ENCODE measurements at places on chromosomes 2 and 18.
A peak's percentile ranks its signal among the peaks of the same experiment; 100 is the strongest.

DNA sequence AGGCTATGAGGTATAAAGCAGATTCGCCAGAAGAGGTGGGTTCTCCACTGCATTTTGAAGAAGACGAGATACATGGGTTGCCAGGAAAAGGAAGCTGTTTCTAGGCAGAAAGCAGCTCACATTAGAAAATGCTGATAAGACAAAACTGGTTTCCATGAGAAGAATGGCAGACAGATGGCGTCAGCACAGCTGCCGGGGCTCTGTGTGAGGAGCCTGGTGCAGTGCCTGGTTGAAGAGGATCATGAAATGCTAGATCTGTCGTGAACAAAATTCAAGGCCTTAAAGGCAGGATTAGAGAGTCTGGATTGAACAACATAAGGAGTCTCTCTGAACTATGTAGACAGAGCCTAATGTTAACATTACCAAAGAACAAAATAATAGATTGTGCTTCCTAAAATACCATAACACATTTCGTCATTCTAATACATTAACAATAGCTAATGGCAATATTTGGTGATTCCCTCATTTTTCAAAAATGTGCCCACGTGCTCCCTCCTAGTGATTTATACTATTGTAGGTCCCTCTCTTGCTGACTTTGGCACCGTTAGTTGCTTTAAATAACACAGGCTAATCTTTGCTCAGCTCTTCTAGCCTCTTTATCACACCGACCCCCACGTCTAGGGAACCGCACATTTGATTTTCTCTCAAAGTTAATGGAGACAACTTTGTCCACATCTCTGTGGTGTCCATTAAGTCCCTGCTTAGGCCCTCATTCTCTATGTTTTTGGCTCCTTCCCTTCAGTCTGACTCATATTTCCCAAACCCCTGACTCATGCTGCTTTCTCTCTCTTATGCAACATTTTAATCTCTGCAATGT, 38.2 kb downstream of the EFEMP1 start:
- peak; percentile 16 for DNase-seq

DNA sequence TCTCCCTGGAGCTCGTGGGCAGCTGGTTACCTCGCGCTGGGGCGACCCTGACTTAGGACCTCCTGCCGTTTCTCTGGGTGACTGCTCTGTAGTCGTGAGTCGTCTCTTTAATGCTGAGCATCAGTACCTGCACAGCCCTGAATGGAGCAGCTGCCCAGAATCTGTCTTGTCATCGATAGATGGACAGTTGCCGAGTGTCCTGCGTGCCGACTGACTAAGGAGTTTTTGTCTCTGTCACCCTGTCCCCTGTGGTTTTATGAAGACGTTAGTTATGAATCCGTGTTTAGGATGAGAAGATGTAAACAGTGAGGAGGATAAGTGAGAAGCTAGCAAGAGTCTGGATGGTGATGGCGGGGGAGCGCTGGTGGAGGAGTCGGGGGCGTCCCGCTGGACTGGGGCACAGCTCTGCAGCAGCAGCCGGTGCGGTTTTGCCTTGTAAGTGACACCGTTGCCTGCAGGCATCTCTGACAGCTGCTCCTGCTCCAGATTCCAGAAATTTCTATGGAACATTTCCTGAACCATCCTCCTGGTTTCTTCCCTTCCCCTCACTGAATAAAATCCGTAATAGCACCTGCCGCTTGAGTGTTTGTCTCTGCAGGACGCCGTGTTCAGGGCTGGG, 13.3 kb downstream of the AGAP1 start:
- DNase-seq = peak; percentile 73

GRCh38 chr2:220144411-220144810, 517.0 kb downstream of the SLC4A3 start:
- DNase-seq = no peak

DNA sequence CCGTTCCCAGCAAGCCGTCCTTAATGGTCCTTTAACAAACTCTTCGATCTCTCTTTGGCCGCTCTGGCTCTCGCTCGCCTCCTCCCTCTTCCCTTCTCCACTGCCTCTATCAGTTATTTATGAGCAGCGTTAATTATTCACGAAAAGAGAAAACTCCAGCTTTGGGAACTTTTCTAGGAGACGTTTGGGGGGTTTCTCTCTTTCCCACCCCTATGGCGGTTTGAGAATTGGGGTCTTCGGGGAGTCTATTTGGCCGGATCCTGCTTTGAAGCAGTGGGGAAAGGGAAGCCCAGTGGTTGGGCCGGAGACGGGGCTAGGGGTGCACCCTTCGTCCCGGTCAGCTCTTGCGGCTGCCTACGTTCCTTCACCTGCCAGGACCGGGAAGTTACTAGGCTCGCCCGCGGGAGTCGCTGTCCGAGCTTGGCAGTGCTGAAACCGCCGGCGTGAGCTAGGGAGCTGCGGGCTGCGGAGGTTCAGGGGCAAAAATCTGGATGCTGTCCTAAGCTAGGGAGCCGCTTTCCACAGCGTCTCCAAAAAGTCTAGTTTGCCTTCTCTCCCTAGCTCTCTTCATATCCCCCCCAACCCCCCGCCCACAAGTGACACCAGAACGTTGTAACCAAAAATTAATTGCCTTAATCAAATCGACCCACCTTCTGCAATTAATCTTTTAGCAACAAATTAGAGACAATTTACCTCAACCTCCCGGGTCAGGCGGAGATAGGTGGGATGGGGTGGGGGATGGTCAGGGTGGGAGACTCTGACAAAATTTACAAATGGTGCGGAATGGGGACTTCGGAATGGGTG, 8.9 kb upstream of the SKOR2 start:
- DNase-seq = peak; percentile 68

DNA sequence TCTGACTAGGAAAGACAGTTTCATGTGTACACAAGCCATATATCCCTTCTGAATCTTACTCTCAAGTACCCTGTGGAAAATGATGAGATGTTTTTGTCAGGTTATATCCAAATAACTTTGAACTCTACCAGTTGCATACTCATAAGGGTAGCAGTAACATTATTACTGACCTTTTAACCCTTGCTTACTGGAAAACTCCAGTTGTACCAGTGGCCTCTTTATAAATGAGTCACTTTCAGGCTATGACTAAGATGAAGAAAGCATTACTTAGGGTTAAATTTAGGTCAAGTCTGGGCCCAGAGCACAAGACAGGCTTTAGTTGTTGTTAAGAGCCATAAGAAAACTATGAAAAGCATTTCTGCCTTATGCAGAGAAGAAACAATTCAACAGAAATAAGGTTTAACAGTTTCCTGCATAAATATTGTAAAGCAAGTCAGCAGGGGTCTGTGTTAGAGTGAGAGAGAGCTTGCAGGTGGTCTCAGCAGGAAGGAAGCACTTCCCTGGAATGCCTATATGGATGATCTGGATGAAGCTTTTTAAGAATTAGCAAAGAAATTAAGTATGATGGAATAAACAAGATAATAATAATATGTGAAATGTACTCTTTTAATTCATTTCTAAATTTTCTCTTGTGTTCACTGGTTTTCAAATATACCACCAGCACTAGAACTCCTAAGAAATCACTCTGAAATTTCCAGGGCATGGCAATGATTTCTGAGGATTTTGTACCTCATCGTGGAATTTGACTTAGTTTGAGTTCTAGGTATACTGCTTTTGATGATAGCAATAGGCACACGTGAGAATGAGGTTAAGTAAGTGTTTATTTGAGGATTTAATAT, 126.6 kb downstream of the UBE2E3 start:
- no peak for DNase-seq

- DNase-seq = no peak
Measured at GRCh38 chr2:224023188-224023587, 15.9 kb downstream of the SERPINE2 start.

DNA sequence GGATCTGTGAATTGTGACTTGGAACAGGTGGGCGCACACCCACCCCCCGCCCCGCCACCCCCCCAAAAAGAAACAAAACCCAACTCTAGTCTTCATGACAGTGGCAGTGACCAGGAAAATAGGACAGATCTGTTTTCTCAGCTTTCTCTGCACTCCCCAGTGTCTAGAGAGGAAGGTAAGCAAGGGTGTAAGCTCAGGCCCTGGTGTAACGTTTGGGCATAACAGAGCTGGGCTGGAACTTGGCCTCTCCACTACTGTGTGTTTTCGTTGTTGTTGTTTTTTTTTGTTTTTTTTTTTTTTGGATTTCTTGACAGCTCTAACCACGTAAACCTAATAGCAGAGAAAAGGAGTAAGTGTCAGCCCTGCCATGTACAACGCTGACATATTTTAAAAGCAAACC, 1160.8 kb downstream of the DPP10 start:
- no peak for DNase-seq

DNA sequence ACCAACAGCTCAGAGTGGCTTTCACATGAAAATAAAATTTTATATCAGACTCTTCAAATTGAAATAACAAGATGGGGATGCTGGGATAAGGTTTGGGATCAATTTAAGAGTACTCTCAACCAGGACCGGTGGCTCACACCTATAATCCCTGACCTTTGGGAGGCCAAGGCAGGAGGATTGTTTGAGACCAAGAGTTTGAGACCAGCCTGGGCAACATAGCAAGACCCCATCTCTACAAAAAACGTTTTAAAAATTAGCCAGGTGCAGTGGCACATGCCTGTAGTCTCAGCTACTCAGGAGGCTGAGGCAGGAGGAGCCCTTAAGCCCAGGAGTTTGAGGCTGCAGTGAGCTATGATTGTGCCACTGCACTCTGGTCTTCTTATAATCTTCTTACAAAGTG, 2.6 kb downstream of the LMAN2L start:
- DNase-seq = no peak

- DNase-seq = no peak
Measured at GRCh38 chr18:78228974-78229373, 750.6 kb upstream of the SALL3 start.

DNA sequence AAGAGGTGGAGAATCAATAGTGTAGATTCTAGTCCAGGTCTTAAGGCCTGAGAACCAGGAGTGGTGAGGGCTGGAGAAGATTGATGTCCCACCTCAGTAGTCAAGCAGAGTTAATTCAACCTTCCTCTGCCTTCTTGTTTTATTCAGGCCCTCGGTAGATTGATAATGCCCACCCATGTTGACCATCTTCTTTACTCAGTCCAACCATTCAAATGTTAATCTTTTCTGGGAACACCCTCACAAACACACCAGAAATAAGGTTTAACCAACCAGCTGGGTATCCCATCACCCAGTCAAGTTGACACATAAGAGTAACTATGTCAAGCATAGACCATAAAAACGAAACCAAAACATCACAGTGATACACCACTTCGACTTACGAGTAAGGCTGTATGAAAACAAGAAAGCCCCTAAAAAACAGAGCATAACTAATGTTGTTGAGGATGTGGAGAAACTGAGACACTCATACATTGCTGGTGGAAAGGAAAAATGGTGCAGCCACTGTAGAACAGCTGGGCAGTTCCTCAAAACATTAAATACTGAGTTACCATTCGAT, 57.5 kb downstream of the SLC35F5 start:
- no peak for DNase-seq

- DNase-seq = no peak
Measured at GRCh38 chr18:74082742-74083556, 64.7 kb downstream of the FBXO15 start.

DNA sequence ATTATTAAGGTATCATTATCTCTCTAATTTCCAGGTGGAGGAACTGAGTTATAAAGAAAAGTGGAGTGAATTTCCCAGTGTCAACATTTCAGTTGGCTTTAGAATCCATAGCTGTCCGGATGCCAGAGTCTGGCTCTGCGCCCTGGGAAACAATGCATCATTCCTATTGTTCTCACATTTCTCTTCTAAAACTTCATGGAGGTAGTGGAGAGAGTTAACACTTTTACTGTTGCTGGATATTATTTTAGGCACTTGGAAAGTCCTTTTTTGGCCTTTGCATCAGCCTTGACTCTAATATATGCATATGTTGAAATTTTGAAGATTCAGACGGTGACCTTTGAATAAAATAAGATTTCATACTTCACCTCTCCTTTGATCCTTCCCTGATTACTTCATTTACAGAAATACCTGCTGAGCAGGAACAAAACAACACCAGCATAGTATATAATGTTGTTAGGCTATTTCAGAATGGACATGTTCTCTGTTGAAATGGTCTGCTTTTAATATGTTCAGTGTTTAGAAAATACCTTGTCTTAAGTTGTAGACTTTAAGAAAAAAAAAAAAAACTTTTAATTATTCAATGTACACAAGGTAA, 148.8 kb downstream of the EPHA4 start:
- peak; percentile 34 for DNase-seq

DNA sequence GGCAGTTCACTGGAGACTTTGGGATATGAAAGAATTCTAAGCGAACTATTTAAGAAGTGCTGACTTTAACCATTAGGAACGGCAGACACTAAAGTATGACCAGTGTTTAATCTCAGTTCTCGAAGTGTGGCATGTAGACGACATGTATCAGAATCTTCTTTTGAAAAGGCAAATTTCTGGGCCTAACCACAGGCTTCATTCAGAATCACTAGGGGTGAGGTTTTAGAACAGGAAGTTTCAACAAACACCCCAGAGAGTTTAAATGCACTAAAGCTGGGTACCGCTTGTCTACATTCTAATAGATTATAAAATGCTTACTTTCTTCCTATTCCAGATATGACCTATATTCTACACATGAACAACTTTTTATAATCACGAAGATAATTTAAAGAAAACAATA, 180.3 kb downstream of the ANKRD44 start:
- DNase-seq = no peak

DNA sequence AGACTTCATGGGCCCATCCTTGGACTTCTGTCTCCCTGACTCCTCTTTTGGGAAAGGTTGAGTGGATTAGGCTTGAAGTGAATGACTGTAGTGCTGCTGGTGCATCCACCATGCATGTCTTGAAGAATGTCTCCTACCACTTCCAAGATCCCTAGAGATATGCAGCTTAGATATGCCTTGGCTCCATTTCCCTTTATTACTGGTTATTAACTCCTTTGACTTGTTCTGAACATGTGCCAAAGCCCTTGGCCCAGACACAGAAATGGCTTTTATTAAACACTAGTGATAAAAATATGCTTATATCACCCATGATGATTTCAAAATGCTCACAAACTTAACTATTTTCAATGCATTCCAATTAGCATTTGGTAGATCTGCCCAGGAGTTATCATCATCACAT, 90.0 kb upstream of the SLC14A2 start:
- no peak for DNase-seq

Measured in tongue (tissue), 3 donors.